ENCODE measurements at places on chromosomes 1 and 21.

DNA sequence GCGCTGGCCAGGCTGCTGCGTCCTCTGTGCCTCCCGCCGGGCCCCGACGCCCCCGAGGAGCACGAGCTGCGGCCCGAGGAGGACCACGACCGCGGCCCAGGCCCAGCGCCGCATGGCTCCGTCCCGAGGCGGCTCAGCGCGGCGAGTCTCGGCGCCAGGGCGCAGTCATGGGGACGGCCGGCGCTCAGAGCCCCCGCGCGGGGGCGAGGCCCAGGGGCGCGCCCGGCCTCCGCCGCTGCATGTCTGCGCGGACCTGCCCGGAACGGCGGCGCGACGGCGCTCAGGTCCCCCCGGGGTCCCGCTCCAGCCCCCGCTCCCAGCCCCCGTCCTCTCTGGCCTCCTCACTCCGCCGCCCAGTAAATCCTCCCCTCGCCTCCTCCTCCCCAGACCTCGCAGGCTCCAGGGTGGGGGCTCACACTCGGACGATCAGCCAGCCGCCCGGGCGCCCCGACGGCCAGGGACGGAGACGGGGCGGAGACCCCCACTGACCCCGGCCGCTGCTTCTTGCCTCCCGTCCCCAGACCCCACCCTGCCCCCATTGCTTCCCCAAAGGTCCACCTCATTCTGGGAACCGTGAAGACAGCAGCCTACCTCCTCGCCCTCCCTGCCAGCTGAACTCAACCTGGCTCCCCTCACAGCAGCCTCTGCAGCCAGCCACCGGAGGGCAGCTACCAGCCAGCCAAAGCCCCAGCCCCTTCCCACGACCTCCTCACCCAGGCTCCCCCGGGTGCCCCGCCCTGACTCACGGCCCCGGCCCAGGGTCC, at the start of gene C1QTNF12:
TSS of gene C1QTNF12 (minus strand) at position 146 of the 764 bp plus-strand sequence. CDS start at position 114, 32 bp downstream.
- no peak for DNase-seq

GRCh38 chr1:201358596-201358995, 18.9 kb downstream of the TNNT2 start:
- DNase-seq, result no peak

DNA sequence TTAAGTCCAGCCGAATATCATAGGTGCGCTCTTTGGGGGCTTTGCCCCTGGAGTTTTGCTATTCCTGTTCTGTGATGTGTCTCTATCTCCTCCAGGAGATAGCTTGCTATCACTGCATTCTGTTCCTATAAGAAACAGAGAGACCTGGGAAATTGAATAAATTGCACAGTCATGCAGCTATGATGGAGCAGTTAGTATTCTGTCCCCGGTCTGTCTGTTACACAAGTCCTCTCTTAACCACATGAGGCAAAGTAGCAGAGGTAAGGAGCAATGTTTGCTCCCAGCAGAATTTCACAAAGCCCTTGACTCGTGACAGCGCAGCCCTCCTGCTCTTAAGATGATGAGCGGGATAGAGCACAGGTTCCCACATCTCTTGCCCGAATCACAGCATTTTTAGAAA, 63.9 kb upstream of the GRHL3 start:
- DNase-seq, result no peak

DNA sequence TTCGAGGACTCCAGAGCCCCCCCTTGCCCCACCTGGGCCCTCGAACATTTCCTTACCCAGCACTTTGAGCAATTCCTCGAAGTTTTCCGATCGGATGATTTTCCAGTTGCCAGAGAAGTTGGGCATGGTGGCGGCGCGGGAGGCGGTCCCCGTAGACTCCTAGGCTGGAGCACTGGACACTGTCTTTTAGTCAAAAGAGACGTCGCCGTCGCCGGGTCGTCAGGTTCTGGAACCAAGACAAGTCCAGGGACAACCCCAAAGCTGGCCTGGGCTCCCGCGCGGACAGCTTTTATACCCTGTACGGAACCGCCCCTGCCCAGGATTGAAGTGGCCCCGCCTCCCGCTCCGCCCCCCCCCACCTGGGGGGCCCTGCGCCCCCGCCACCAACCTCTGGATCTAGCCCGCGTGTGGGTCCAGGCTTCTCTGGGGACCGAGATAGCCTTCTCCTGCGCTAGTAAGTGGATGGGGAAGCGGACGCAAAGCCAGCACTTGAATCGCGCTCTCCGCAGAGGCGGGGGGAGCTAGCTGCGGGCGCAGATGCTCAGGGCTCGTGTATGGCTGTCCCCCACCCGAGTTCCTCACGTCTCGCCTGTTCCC, at the start of gene CRABP2:
TSS of gene CRABP2 (minus strand) at position 263 of the 597 bp plus-strand sequence. CDS start at position 126, 137 bp downstream.
- peak; percentile 14 for DNase-seq

- no peak for DNase-seq
Measured at GRCh38 chr21:43016728-43017127, 42.4 kb downstream of the PKNOX1 start.

GRCh38 chr1:166086113-166086883, 80.5 kb downstream of the FAM78B start:
- DNase-seq, result no peak

DNA sequence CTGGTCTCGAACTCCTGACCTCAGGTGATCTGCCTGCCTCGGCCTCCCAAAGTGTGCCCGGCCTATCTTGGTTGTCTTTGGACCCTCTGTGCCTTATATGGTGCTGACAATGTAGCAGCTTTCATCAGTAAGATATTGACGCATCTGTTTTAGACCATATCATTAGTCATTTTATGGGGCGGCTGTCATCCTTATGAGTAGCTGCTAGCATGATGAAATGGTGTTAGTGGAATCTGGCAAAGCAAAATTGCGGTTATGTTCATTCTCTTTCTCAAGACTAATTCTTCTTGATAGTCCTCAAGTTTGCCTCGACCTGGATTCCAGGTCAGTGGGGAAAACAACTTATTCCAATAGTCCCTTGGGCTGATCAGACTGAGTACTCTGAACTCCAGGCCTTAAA, 199.9 kb downstream of the PRDM2 start:
- no peak for DNase-seq

DNA sequence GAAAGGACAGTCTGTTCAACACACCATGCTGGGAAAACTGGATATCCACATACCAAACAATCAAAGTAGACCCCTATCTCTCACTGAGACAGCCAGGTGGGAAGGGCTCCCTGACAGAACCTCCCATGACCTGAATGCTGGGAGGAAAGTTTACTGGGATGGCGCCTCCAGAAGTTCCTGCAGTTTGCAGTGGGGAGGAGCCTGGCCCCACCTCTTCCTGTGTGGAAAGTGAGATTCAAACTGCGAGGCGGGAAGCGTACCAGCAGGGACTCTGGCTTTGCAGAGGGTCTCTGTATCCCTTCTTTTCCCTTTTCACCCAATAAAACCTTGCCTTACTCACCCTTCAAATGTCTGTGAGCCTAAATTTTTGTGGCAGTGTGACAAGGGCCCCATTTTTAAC, 190.7 kb downstream of the HHIPL2 start:
- no peak for DNase-seq

GRCh38 chr1:99598738-99599411, 47.0 kb upstream of the PALMD start:
- DNase-seq, result no peak

GRCh38 chr21:45228171-45228641, 59.5 kb downstream of the POFUT2 start:
- peak; percentile 30 for DNase-seq

DNA sequence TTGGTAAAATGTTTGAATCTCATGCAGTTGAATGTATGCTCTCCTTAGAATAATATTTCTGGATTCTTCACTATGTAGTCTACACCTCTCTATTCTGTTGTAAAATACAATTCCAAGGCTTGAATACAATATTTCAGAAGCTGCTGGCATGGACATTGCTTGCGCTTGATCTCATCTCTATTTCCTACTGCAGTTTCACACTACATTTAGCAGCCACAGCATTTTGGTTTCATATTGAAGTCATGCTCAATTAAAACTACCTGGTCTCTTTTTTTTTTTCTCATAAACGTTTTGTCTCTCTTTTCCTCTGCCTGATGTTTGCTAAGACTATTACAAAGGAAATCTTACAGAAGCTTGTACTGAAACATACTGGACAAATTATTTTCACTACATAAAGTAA, 631.0 kb upstream of the TMPRSS15 start:
- no peak for DNase-seq

GRCh38 chr21:41431788-41432548, 5.9 kb downstream of the MX1 start:
- peak; percentile 11 for DNase-seq

DNA sequence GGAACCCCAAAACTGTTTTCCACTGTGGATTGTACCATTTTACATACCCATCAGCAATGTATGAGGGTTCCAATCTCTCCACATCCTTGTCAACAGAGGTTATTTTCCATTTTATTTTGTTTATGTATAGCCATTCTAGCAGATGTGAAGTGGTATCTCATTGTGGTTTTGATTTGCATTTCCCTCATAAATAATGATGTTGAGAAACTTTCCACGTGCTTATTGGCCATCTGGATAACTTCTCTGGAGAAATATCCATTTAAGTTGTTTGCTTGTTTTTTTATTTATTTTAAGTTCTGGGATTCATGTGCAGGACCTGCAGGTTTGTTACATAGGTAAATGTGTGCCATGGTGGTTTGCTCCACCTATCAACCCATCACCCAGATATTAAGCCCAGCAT, 280.2 kb upstream of the USP25 start:
- no peak for DNase-seq

GRCh38 chr1:112803906-112804762, 89.0 kb upstream of the PPM1J start:
- peak; percentile 9 for DNase-seq

DNA sequence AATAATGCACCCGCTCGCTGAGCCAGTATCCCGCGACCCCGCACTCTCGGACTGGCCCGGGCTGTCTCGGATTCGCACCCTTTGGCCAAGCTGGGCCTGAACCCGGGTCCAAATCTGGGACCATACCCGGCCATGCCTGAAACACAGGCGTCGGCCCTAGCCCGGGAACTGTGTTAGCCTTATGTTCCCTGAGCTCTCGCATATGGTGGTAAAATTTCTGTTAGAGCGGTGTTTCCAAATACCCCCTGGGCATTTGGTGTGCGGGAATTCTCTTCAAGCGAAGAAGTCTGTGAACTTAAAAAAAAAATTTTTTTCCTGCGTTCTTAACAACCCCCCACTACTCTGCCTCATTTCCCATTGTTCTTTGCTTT, 3.1 kb downstream of the RNF220 start:
- no peak for DNase-seq

- DNase-seq, result no peak
Measured at GRCh38 chr21:31660591-31660990, 1.1 kb downstream of the SOD1 start.

- DNase-seq, result no peak
Measured at GRCh38 chr1:29677028-29678024, 441.0 kb downstream of the PTPRU start.

GRCh38 chr1:151458802-151459330, 428 bp downstream of the POGZ start:
- DNase-seq, result peak; percentile 38

DNA sequence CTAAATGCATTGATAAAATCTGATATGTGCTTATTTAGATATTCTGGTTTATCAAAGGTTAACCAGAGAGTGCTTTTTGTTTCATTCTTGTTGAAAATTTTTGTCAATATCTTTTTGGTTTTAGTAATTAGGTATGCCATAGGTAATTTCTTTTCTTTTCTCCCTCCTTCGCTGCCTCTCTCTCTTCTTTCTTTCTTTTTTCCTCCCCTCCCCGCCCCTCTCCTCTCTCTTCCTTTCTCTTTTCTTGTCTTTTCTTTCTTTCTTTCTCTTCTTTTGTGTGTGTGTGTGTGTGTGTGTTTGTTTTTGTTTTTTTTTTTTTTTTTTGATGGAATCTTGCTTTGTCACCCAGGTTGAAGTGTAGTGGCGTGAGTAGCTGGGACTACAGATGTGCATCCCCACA, 14.4 kb upstream of the MACF1 start:
- DNase-seq, result no peak

Measured in activated CD4-positive, alpha-beta T cell treated with anti-CD3 and anti-CD28 coated beads for 1 hour (primary cell).